ENCODE measurements at places on chromosomes 3 and 15. TPM values are rescaled to one million over a fixed set of nuclear protein-coding genes. Genes with fewer than 3 reads are reported as not detected.

- DNase-seq = no peak
Observed at GRCh38 chr3:33039628-33040027, 57.3 kb downstream of the GLB1 start.

GRCh38 chr15:73258271-73259108 lies 110.3 kb downstream of the HCN4 start:
- no peak for DNase-seq

DNA sequence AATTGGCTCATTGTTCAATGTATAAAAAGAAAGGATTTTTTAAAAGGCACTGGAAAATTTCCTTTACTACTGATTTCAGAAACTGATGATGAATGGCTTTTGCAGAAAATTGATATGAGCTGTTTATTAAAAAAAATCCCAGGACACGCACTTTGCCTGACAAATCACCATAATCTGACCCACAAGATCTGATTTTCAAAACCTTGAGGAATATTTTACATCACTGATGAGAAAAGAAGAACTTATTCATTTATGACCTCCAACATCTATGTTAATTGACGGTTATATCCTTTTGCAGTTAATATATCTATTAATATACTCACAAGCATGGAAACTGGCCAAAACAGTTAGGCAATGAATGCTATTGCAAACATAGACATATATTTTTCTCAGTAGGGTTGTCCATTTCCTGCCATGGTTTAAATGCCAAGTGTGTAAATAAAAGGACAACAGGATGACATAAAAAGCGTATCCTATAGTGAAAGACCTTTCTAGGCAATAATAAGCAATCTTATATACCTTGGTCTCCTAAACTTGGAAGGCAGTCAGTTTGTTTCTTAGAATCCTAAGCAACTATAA lies 109.7 kb upstream of the SLC7A14 start:
- DNase-seq = no peak

DNA sequence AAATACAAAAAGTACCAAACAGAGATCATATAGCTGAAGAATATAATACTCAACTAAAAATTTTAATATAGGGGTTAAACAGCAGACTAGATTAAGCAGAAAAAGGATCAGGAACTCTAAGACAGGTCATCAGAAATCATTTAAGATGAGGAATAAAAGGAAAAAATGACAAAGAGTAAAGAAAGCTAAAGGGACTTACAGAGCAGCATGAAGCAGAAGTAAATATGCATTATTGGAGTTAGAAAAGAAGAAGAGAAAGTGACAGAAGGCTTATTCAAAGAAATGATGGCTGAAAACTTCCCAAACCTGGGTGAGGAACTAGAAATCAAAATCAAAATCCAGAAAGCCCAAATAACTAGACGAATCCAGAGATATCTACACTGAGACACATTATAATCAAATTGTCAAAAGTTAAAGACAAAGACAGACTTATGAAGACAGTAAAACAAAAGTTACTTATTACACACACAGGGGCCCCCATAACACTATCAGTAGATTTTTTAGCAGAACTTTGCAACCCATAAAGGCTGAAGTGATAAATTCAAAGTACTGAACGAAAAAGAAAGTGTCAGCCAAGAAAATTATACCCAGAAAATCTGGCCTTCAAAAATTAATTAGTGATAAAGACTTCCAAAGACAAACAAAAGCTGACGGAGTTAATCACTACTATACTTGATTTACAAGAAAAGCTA lies 95.6 kb downstream of the SCAPER start:
- no peak for DNase-seq

DNA sequence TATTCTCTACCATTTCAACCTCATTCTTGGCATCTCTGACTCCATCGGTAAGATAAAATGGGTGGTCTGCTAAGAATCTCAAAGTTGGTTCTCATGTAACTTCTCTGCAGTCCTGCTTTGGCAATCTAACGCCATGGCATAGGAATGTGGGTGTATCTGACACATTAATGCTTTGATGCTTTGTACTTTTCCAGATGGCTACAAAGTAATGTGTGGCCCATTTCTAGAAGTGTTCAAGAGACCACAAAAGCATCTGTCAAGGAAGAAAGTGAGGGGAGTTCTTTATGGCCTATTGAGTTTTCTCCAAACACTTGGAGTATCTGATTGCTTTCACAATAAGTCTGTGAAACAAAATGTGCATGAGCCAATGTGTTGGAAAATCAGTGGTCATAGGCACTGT lies 339.9 kb upstream of the TGFBR2 start:
- no peak for DNase-seq

DNA sequence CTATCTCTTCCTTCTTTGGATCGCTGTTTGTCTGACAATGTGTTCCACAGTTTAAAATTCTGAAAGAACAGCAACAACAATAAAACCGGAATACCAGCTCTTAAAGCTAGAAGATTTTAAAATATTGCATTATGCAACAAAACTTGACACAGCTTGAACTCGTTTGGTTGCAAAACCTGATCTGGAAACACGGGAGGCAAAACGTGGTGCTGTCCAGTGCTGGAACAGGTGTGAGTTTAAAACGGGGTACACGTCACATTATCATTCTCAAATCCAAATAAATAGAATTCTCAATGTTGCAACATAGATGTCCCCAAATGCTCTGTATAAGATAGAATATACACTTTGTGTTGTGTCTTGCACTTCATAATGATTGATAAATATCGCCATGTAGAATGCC lies 110.9 kb upstream of the LYSMD4 start:
- DNase-seq = no peak

DNA sequence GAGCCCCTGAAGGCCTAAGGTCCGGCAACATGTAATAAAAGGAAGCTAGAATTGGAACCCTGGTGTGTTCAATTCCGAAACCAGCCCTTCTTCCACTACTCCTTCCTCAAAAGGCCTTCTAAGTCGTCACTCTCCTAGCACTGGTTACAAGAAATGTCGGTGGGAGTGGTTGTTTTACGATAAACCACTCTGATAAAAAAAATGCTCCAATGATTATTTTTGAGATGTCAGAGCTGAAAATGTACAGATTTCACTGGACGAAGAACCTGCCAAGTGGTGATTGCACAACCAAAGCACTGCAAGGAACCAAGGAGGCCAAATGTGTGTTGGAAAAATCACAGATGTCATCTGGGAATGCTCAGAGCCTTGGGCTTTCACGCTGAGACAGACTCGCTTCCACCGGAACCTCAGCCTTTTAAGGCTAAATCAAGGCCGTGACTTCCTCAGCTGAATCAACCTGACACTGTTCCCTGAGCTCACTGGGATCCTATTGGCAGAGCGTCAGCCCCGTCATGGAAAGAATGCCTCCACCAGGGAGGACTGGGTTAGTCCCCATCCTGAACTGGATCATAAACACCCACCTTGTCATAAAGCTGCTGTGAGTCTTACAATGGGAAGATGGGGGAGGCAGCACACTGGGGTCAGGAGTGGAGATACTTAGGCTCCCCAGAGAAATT lies 108.1 kb upstream of the THBS1 start:
- no peak for DNase-seq

DNA sequence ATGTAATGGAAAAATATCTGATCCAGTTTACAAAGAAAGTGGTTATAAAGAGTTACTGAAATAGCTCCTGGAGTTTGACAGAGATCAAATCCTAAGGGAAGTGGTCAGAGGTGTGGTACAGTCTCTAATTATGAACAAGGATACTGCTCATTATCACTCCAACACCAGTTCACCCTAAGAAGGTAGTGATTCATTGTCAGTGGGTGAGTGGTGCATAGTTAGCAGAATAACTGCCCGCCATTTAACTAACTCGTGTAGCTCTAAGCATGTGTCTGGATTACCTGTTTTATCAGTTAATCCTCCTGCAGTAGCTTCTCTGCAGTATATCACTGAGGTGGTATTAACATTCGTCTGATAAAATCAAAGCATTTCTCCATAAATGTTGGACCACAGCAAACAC lies 700.1 kb downstream of the NLGN1 start:
- no peak for DNase-seq

DNA sequence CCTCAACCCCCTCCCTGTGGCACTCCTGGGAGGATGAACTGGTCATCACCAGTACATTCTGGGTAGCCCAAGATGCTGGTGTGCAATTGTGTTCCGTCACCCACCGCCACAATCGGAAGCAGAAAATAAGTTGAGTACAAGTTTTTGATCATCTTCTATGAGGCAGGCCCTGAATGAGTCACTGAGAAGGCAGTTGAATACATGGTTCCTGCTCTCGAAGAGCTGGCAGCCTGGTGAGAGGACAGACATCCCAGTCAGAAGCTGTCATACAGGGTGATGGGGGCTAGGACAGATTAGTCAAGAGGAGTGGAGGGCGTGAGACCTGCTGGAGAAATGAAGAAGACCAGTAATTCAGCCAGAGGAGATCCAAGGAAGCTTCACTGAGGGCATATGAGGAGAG lies 6.2 kb downstream of the CEMIP start:
- DNase-seq = no peak

MNS1 gene
- 2.6 TPM for total RNA-seq

GJD2 gene
- total RNA-seq = not detected

Measured in Caco-2 (cell line).